ENCODE measurements at places on chromosomes 7 and 10. TPM values are rescaled to one million over a fixed set of nuclear protein-coding genes. Genes with fewer than 3 reads are reported as not detected.
A peak's percentile ranks its signal among the peaks of the same experiment; 100 is the strongest.

The PDE1C gene
- polyA plus RNA-seq, result not detected

The VWDE gene
- not detected for polyA plus RNA-seq

The SUN3 gene
- not detected for polyA plus RNA-seq

GRCh38 chr10:101035314-101035713 is 4.3 kb downstream of the SFXN3 start:
- DNase-seq, result no peak

GRCh38 chr10:94042001-94042833 is 48.5 kb downstream of the PLCE1 start:
- no peak for DNase-seq

GRCh38 chr7:4713183-4713784 is 31.2 kb downstream of the FOXK1 start:
- no peak for DNase-seq

DNA sequence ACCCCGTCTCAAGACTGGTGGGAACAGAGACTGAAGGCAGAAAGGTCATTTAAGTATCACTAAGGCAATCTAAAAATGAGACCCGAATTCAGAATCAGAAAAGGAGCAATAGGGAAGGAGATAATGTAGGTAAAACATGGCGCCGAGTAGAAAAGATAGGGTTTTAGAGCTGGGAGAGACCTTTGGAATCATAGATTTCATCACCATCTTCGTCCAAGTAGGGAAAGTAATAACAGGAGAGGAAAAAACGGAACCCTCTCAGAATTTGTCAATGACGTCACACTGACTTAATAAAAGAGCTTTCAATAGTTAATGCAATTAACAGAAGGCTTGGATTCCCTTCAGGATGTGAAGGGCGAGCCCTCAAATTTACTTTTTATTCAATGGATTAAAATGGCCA is 1.0 kb upstream of the UBN2 start:
- DNase-seq, result no peak

DNA sequence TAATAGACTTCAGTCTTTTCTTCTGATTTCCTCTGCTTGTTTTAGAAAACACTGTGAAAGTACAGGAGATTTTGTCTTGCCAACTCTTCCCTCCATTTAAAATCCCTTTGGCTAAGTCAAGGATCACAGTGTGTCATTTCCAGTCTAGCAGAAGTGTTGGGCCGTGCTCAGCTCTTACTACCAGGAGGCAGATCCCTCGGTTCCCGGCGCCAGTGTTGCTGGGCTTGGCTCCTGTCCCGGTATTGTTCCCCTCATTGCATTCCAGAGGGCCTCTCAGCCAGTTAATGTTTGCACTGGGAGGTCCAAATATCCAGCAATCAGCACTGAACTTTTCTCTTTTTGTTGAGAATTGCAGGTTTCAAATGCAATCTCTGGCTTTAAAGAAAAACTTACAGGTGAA is 612.1 kb upstream of the MGMT start:
- DNase-seq, result no peak

DNA sequence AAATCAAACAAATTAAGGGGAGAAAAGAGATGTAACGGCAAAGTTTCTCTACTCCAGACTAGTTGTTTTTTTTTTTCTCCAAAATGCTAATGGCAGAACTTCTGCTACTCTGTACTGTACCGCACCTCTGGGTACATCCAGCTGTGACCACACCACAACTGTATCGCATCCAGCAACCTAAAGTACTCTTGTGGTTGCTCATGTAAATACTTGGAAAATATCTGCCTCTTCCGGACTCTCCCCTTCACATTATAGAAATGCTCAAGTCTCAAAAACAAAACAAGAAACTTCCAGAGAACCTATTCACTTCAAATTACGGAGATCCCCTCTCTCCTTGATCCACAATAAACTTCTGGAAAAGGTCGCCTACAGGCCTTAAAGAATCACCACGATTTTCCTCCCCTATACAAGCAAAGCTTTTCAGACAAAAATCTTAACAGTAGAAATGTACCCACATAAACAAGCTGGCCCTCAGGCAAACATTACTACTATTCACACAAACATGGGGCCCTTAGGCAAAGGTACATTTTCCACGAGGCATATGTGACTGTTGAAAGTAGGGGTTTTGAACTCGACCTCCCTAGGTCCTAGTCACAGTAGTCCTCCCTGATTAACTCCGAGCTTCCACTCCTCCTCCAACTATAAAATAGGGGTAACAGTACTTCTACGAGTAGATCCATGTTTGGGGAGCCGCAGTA is 222.9 kb upstream of the MKLN1 start:
- no peak for DNase-seq

GRCh38 chr10:63763744-63764143 is 242.5 kb downstream of the REEP3 start:
- DNase-seq, result no peak

DNA sequence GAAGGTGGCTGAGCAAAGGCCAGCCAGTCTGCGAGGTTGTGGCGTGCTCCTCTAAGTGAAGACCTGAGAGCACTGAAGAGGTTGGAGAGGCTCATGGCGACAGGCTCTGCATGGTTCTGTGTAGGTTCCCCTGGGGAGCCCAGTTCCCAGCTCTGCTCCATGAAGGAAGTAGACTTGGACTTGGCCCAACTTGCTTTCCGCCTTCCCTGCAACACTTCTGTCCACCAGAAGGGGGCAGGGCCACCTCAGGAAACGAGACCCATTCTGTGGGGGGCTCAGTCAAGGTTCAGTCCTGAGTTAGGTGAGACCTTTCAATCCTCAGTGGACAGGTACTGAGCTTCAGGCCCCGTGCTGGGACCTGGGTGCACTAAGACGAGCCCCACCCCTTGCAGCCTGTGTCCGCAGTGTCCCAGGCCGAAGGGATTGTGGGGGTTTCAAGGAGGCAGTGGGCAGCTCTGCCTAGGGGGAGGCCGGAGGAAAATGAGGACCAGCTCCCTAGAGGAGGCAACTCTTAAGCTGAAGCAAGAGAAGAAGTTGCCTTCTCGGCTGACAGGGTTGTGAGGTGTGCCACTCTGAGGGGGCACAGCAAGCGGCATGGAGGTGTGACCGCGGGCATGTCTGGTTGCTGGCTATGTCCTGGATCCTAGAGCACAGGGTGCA is 15.0 kb upstream of the PCBD1 start:
- DNase-seq, result no peak

GRCh38 chr7:91193141-91193540 is 71.1 kb upstream of the FZD1 start:
- no peak for DNase-seq

DNA sequence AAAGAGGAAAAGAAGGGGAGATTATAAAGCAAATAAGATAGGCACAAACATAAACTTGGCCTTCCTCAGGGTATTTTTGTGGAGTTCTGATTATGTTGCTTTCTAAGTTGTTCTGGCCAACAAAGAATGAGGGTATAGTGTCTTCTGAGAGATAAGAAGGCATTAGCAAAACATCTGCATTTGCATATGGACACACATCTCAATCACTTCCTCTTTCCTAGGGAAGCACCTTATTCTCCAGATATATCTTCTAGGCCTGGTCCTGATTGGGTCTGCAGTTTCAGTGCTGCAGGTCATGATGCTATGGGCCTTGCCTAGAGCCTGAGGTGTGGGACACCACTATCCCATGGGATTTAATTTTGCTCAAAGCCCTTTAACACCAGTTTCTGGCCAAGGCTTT is 308.8 kb upstream of the PHYHIPL start:
- no peak for DNase-seq

DNA sequence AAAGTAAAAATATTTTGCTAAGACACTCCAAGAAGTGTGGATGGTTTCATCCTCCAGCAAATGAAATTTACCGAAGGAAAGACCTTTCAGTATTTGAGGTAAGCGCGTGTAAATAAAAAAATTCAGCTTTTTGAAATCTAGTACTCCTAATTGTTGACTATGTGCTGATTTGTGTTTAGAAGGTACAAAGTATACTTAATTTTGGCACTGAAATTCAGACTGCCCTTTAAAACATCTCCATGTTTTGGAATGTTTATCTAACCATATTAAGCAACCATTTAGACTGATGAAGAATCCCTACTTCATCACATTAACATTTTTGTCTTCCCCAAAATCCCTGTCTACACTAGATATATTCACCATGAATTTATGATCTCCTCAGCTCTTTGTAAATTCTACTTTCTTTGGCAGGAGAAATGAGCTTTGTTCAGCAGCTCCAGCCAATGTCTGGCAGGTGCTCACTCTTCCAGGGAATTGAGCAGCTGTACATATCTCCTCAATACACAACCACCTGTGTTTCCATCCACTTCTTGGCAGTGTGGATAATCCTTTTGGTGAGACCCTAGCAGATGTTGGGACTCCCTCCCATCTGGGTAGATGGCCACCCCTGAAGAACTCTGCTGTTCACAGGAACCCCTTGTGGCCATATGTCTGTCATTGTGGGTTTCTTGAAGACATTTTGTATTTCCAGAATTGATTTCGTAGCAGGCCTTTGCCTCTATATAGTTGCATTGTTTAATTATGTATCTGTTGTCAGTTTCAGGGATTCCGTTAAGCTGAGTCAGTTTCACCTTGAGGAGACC is 129.4 kb upstream of the SAMD8 start:
- DNase-seq, result no peak

GRCh38 chr10:17387861-17388503 is 66.4 kb downstream of the ST8SIA6 start:
- no peak for DNase-seq

GRCh38 chr7:152336754-152337368 is 98.9 kb downstream of the KMT2C start:
- DNase-seq, result peak; percentile 28

- no peak for DNase-seq
Observed at GRCh38 chr7:73644688-73645286, 20.5 kb upstream of the MLXIPL start.

- DNase-seq, result no peak
Observed at GRCh38 chr7:141001546-141001945, 13.2 kb downstream of the MRPS33 start.

DNA sequence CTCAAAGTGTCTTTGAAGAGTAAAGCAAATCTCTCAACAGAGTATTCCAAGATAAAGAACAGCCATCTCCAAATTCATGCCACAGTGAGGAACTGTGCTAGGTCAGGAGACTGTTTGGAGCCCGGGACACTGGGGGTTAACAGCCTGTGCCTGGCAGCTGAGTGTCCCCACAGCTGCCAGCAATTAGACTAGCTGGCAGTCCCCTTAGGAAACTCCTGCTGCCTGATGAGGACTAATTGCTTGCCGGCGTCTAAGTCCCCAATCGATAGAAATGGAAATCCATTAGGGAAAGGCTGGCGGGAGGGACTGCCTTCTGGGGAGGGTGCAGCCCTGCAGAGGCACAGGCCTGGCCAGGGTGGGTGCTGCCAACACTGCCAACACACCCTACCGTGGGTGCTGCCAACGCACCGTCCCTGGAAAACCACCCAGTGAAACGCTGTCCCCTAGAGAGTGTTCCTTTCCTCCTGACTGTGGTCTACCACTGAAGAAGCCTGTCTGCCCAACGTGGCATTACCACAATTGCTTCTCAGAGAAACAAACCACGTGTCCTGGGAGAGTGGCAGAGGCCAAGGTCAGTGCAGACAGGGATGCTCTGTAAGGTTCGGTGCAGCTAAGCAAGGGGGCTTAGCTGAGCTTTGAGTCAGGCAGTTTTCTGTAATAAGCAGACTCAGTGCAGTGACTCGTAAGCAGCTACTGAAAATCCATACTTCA is 60.8 kb downstream of the XRCC2 start:
- no peak for DNase-seq
